ENCODE measurements at places on chromosomes 13 and 19.

GRCh38 chr13:42048684-42049453, 421 bp downstream of the DGKH start:
- no peak for DNase-seq

DNA sequence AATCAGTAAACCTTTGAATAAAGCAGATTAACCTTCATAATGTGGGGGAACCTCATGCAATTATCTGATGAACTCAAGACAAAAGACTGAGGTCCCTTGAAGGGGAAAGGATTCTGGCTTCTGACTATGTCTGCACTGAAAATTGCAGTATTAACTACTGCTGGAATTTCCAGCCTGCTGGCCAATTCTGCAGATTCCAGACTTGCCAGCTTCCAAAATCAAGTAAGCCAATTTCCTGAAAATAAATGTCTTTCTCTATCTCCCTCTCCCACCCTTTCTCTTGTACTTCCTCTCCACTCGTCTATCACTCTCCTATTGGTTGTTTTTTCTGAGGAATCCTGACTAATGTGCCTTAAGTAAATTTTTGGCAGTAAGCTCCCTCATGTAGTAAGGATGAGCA, 1479.9 kb upstream of the PRR20A start:
- DNase-seq, result no peak

DNA sequence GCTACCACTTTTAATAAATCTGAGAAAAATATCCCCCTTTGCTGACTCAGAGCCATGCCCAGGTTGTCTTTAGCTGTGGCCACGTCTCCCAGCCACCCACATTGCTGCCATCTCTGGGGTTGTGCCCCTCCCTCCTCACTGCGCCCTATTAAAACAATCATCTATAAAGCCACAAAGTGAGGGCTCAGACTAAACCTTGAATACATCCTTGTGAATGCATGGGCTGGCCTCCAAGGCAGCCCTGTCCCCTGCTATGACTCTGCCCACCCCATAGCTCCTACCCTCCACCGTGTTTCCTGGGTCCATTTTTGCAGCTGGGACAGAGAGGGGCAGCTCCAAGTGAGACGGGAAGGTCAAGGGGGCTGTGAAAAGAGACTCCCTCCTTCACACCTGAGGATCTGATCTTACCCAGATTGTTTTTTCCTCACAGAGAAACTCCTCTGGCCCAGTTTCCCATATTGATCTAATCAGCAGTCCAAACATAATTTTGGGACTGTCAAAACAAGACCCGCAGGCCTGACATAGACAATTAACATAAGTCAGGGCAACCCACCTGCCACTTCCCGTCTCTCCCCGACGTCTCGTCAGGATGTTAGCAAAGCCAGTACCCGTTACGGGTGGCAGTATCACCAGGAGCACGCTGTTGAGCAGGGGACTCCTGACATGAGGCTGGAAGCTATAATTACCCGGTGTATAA, 199.0 kb downstream of the KATNAL1 start:
- no peak for DNase-seq

GRCh38 chr13:98476538-98476966, 100.4 kb downstream of the STK24 start:
- peak; percentile 68 for DNase-seq

All from stimulated activated CD8-positive, alpha-beta memory T cell treated with anti-CD3 and anti-CD28 coated beads, Interleukin-7, amount 100 ng/mL, for 1 hour (primary cell).